ENCODE measurements at places on chromosomes 1 and 21.

GRCh38 chr1:151944857-151945575 lies 35.7 kb upstream of the THEM4 start:
- DNase-seq = no peak

DNA sequence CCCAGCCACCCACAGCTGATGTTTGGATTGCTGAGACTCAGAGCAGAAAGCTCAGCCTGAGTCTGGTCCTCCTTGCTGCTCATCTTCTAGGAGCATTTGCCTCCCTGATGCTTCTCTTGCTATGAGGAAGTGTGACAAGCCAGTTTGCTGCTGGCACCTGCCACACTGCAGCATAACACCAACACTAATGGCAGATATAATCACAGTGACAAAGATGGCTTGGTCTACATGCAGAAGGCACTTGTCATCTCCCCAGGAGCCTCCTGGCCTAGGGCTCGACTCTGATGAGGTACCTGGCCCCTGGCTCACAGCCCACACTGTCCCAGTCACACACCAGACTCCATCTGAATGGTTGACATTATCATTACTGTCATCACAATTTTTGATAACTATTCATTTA lies 13.9 kb upstream of the PSMB2 start:
- DNase-seq = no peak

- no peak for DNase-seq
Measured at GRCh38 chr1:28537457-28538199, 15.3 kb upstream of the TRNAU1AP start.

GRCh38 chr1:101465941-101466340 lies 229.1 kb downstream of the S1PR1 start:
- DNase-seq = no peak

DNA sequence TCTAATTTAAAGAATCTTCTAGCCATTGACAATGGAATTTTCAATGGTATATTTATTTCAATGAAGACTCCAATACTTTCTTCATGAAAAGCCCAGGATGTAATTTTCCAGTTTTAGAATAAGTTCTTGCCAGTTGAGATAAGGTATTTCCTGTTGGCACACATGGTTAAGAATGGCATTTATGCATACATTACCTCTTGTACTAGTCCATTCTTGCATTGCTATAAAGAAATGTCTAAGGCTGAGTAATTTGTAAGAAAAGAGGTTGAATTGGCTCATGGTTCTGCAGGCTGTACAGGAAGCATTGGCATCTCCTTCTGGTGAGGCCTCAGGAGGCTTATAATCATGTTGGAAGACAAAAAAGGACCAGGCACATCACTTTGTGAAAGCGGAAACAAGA lies 1179.6 kb downstream of the AMY1C start:
- no peak for DNase-seq

DNA sequence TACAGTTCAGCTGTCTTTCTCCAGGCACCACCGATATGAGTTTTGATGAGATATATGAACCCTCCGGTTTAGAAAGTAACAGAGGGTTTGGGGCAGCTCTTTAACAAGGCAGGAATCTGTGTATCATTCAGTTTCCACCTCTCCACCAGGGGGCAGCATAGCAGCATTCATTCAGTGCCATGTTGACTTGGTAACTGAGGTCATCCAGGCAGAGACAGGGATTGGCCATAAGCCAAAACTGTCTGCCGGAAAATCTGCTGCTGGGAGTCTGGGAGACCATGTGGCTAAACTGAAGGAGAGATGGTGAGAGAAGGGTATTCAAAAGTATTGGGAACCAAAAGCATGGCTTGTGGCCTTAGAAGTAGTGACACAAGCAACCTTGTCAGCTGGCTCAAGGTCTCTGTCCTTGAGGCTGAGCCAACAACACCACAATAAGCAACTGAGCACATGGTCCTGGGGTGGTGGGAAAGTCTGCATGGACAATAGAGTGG lies 98.5 kb downstream of the LMX1A start:
- peak; percentile 89 for DNase-seq

- DNase-seq = no peak
Measured at GRCh38 chr1:41394959-41395956, 34.0 kb downstream of the FOXO6 start.

DNA sequence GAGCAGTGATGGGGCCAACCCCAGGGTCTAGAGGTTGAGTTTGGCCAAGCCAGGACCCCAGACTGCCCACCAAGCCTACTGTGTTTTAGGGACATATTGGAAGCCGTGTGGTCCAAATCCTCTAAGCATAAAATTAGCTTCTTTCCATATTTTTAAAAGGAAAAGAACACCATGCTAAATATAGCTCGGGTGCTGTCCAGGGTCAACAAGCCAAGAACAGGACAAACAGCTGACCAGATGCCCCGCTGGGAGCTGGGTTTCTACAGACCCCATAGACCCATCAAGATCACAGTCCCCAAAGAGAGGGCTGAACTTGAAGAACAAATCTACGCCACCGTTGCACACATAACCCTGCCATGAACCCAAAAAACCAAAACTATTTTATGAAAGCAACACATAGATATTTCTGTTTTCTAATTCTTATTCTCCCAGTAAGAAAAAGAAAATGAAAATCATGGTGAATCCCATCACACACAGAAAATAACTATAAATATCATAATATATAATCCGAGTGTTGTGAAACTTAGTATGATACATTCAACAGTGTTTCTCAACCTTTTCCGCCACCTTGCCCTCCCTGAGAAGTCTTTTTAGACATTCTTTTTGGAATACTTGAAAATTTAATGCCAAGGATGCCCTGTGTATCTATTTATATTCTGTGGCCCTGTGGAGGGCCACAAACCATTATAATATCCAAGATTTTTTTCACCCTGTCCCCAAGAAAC lies 36.2 kb upstream of the FHAD1 start:
- DNase-seq = no peak

- peak; percentile 92 for DNase-seq
Measured at GRCh38 chr1:206912445-206913095, 9.2 kb downstream of the FCMR start.

- DNase-seq = no peak
Measured at GRCh38 chr1:151147665-151148064, 1.2 kb upstream of the SEMA6C start.

GRCh38 chr21:29194342-29194741 lies 63.9 kb downstream of the MAP3K7CL start:
- no peak for DNase-seq

GRCh38 chr21:37489553-37489952 lies 123.0 kb downstream of the DYRK1A start:
- no peak for DNase-seq

- DNase-seq = no peak
Measured at GRCh38 chr1:168287237-168287664, 6.6 kb downstream of the TBX19 start.

DNA sequence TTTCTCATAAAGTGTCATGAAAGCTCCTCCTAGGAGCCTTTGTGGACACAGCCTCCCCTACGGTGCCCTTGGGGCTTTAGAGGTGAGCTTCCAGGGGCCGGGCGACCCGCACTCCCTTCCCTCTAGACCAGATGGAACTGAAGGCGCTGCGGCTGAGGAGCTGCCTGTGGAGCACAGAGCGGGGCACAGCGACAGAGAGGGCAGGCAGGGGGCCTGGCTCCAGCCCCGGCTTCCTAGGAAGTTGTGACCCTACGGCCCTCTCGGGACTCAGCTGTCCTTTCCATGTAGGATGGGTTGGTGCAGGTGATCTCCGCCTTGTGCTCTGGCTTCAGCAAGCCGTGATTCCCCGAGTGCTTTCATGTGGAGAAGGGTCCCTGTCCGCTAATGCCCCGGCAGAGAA lies 23.6 kb upstream of the NEK2 start:
- DNase-seq = no peak

- no peak for DNase-seq
Measured at GRCh38 chr1:22071511-22071910, 19.0 kb downstream of the CDC42 start.

DNA sequence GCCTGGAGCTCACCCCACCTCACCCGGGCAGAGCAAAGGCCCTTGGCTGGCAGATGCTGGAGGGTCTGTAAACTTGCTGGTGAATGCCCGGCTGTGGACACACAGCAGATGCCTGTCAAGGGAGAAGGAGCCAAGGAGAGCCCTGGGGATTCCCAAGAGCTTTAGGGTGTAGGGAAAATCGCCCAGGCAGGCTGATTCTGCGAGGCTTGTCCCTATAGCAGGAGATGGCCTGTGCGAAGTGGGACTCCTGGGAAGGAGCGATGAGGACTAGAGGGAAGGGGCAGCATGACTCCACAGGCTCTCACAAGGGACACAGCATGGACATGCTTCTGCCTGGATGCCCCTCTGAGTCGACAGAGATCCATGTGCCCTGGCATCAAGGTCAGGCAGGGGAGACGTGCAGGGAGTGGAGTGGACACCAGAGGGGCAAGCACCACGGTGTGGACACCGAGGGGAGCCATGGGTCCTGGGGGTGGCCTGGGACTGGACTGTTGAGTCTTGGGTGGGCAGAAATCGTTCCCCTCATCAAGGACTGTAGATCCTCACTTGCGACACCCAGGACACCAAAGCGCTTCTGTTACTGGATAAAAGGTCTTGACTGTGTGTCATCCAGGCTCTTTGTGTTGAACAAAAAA lies 71.4 kb upstream of the ABCG1 start:
- no peak for DNase-seq

DNA sequence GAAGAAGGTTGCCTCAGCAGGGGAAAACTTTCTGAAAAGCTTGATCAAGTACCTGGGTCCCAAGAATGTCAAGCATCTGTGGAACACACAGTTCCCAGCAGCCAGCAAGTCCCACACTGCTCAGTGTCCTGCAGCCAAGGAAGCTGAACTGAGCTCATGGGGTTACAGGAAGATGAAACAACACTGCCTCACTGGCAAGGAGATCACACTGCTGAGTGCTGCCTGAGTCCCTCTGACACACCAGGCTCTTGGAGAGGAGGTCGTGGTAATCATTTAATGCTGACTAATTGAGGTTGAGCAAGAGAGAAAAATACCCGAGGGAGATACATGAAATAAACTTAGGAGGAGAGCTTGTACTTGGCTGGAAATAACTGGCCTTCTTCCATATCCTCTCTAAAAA lies 75.2 kb downstream of the MPZL1 start:
- no peak for DNase-seq

DNA sequence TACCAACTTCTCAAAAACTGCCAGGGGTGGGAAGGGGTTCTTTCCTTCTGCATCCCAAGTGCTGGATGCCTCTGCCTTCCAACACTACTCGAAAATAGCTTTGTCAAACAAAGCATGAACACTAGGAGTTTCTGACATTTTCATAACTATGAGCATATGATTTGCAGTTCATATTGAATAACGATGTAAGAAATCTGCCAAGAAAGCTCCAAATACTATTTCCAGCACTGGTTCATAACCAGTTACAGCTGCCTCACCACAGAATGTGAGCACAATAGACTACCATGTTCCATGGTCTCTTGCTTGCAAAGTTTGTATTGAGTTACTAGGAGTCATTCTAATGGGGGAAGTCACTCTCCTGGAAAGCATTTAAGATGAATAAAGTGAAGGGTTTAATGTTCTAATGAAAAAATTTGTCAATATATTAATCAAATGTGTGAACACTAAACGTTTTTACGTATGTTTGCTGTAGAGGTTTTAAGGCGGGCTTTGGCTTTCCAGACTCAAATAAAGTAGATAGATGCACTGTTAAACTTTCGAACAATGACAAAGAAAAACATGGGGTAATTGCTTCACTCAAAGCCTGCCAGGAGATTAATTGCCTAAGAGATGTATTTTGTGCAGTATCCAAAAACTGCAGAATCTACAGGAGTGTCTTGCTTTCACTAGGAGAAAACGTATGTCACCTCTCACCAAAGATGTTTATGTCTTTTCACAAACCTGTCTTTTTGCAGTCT lies 78.6 kb upstream of the UBE2U start:
- peak; percentile 21 for DNase-seq

- DNase-seq = no peak
Measured at GRCh38 chr1:226353698-226354525, 44.9 kb upstream of the LIN9 start.

DNA sequence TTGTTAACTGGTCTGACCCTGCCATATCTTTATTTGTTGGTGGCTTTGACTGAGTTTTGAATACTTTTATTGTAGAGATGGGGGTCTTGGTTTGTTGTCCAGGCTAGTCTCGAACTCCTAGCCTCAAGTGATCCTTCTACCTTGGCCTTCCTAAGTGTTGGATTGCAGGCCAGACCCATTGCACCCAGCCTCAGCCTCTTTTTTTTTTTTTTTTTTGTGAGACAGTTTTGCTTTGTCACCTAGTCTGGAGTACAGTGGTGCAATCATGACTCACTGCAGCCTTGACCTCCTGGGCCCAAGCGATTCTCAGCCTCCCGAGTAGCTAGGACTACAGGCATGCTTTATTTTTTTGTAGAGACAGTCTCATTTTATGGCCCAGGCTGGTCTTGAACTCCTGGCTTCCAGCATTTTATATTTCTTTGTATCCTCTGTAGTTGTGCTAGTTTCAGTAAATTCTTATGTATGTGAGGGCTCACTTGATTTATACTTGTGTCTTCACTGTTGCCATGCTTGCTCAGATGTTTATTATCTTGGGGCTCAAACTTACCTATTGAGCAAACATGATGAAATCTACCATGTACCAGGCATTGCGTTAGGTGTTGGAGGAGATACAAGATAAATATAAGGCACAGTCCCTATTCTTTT lies 24.1 kb downstream of the THRAP3 start:
- DNase-seq = no peak

DNA sequence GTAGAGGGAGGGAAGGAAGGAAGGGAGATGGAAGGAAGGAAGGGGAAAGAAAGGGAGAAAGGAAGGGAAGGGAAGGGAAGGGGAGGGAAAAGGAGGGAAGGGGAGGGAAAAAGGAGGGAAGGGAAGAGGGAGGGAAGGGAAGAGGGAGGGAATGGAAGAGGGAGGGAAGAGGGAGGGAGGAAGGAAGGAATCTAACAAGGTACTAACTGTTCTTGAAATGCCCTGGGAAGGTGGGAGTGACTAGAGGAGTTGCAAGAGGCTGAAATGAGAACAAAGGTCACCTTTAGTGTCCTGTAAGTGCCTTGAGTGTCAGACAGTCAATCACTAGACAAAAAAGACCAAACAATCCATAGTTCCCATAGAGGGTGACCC lies 2.3 kb upstream of the ATP2B4 start:
- no peak for DNase-seq

DNA sequence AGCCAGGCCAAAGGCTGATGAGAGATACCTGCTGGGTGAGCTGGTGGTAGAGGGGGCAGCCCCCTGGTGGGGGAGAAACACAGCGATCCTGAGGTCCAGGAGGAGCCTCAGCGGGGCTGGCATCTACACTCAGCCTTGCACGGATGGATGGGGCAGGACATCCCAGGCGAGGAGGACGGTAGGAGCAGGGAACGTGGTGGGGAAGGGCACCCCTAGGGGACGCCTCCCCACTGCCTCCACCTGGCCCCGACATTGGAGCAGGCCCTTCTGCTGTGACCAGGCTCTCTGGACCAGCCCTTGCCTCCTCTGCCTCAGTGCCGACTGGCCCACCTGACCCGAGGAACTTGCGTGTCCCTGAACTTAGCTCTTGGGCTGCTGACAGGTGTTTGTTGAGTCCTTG lies 6.4 kb upstream of the MMEL1 start:
- no peak for DNase-seq

GRCh38 chr21:34336756-34337391 lies 26.9 kb upstream of the KCNE2 start:
- no peak for DNase-seq

DNA sequence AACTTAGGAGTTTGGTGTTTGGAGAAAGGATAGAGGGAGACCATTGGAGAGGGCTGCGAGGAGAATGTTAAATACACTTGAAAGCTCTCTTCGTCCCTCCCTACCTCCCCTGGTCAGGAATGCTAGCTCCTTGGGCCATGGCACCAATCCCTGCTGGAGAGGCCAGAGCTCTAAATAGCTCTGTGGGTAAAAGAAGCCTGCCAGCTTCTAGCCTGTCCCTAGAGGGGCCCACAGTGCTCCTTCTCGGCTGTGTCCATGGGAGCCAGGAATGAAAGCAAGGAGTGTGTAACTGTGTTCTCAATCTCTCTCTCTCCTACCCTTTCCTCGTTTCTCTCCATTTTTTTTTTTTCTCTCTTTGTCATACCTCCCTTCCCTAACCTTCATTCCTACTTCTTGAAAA lies at the start of gene CCDC190:
Gene CCDC190, minus strand, starts transcription at position 75 of the 400 bp plus-strand sequence. CDS start 1,529 bp downstream, outside the sequence.
- DNase-seq = no peak
